ENCODE measurements at places on chromosomes 2 and 18. TPM values are rescaled to one million over a fixed set of nuclear protein-coding genes. Genes with fewer than 3 reads are reported as not detected.

The NTSR2 gene
- total RNA-seq: not detected

The GCA gene
- 32.1 TPM for total RNA-seq

The EPHA4 gene
- total RNA-seq: 7.0 TPM

The GKN1 gene
- not detected for total RNA-seq

DNA sequence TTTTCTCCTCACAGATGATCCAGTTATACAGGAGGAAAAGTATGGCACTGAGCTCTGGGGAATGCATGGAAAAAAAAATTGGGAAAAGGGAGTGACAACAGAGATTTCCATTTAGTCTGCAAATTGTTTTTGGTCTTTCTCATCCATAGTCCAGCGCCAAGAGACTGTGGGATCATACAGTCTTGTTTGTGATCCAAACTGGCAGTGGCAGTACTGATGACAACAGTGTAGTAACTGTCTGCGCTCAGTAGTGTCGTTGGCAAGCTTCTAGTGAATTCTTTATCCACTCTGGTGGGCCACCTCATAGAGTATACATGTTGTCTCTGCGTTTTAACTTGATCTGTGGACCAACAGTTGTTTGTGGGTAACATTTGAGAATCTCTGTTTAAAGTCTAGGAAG lies 37.9 kb downstream of the GALNT1 start:
- H3K27me3 ChIP-seq: no peaks in the 10 kb centered on the region
- DNase-seq: no peak
- no peak overlapping the region for H3K27ac ChIP-seq
- no peak overlapping the region for H3K4me3 ChIP-seq

GRCh38 chr2:128317181-128317898 lies 1.3 kb downstream of the HS6ST1 start:
- no peaks in the 10 kb centered on the region for H3K27me3 ChIP-seq
- peaks cover 40% of the 10 kb centered on the region for H3K4me1 ChIP-seq
- peak; percentile 40 for DNase-seq

- no peak overlapping the region for H3K4me3 ChIP-seq
- no peak for DNase-seq
- no peaks in the 10 kb centered on the region for H3K27me3 ChIP-seq
Observed at GRCh38 chr18:33720133-33720532, 142.1 kb downstream of the ASXL3 start.

DNA sequence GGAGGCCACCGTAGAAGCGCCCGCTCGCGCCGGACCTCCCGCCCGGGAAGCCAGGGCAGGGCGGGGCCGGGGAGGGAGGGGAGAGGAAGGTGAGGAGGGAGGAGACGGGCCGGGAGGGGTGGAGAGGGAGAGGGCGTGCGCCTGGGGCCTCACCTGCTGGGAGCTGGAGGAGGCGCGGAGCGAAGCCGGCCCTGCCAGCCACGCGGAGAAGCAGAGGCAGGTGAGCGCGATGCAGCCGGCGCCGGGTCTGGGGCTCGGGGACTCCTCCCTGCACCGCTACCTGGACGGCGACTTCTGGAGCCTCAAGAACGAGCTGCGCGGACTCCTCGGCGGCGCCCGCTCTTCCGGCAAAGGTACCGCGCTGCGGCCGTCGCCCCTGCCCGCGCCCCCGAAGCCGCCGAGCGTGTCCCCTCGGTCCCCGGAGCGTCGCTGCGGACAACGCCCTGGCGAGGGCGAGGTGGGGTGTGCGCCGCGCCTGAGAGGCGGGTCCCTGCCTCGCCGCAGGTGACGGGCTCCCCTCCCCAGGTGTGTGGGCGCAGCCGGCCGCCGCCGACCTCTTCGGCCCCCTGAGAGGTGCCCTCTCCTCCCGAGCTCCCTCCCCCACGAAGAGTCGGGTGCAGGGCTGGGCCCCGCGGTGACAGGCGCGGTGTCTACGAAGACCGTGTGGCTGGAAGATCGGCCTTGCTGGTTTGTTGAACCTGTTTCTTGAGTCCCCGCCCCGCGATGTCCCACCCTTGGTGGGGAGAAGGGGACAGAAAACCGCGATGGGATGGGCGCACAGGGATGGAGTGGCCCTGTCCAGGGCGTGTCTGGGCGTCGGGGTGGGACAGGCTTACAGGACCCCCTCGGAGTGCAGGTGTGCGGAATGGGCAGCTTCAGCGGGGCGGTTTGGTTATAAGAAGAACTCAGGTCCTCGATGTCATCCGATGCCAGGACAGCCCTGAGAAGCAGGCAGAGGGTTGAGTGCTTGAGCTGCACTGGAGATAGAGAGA lies at the start of gene ACOXL:
TSS of gene ACOXL (plus strand) at position 152 of the 992 bp plus-strand sequence. CDS start 35,817 bp downstream, outside the sequence.
- peaks cover 65% of the 10 kb centered on the region for H3K27me3 ChIP-seq
- H3K4me3 ChIP-seq: peak within 1 kb of the TSS; percentile 20
- H3K36me3 ChIP-seq: no peaks in the 10 kb centered on the region
- DNase-seq: no peak
- peaks cover 13% of the 10 kb centered on the region for H3K4me1 ChIP-seq

DNA sequence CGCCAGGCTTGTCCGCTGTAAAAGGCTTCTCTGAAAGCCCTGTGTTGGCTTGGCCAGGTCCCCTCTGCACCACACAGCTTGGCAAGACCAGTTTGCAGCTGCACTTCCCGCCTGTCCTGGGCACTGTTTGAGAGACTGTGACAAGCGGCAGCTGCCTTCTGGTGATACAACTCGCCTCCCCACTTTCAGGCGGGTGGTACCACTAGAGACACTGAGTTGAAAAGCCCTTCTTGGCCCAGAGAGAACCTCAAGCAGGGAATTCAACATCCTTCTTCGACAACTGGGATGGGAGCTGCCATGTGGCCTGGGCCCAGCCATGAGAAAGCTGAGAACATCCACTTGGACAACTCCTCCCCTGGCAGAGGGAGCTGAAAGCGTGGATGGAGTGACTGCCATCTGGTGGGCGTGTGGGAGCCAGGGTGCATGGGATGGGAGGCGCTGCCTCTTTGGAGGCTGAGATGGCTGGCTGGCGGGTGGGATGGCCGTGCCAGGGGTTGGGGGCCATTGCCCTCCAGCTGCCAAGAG lies 125.5 kb upstream of the REV1 start:
- H3K27me3 ChIP-seq: no peaks in the 10 kb centered on the region
- DNase-seq: no peak
- no peaks in the 10 kb centered on the region for H3K4me1 ChIP-seq
- no peak overlapping the region for H3K27ac ChIP-seq
- H3K4me3 ChIP-seq: no peak overlapping the region
- H3K36me3 ChIP-seq: no peaks in the 10 kb centered on the region

DNA sequence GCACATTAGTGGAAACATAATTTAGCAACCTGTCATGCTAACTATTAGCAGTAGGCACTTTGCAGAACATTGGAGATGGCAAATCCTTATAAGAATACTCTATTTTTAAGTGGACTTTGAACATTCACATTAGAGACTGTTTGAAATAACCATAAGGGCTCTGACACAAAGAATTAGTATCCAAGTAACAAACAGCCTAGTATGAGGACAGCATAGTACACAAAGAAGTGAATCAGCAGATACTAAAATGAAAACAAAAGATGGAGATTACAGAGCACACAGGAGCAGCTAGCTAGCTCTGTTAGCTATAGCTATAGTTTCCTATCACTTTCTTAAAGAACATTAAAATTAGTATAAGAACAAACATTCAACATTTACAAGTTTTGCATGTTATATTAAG lies 256.3 kb upstream of the SPOPL start:
- H3K27me3 ChIP-seq: peaks cover 2% of the 10 kb centered on the region
- H3K4me3 ChIP-seq: no peak overlapping the region
- no peak overlapping the region for H3K27ac ChIP-seq

DNA sequence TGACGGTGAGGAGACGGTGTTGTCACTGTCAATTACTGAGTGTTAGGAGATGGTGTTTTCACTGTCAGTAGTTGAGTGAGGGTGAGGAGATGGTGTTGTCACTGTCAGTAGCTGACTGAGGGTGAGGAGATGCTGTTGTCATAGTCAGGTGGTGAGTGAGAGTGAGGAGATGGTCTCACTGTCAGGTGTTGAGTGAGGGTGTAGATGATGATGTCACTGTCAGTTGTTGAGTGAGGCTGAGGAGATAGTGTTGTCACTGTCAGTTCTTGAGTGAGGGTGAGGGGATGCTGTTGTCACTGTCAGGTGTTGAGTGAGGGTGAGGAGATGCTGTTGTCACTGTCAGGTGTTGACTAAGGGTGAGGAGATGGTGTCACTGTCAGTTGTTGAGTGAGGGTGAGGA lies 3.4 kb upstream of the ATP9B start:
- H3K27me3 ChIP-seq: peaks cover 8% of the 10 kb centered on the region
- H3K4me3 ChIP-seq: no peak overlapping the region
- peaks cover 16% of the 10 kb centered on the region for H3K4me1 ChIP-seq
- DNase-seq: no peak

DNA sequence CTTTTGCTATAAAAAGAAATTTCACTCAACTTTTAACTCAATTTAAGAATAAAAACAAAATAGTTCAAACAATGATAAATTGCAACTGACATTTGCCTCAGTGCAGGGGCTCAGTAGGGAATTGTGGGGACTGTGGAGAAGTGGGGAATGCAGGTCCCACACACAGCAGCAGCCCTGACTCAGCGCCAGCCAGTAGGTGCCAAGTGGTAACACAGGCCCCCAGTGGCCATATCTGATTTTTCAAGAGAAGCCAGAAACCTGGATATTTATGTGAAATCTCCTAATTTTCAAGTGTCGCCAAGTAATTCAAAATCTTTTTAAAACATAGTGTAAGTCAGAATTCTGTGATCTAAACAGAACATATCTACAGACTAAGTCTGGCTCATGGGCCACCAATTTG lies 186.3 kb downstream of the EN1 start:
- DNase-seq: no peak
- no peak overlapping the region for H3K27ac ChIP-seq
- H3K4me1 ChIP-seq: no peaks in the 10 kb centered on the region
- H3K27me3 ChIP-seq: peaks cover 7% of the 10 kb centered on the region

DNA sequence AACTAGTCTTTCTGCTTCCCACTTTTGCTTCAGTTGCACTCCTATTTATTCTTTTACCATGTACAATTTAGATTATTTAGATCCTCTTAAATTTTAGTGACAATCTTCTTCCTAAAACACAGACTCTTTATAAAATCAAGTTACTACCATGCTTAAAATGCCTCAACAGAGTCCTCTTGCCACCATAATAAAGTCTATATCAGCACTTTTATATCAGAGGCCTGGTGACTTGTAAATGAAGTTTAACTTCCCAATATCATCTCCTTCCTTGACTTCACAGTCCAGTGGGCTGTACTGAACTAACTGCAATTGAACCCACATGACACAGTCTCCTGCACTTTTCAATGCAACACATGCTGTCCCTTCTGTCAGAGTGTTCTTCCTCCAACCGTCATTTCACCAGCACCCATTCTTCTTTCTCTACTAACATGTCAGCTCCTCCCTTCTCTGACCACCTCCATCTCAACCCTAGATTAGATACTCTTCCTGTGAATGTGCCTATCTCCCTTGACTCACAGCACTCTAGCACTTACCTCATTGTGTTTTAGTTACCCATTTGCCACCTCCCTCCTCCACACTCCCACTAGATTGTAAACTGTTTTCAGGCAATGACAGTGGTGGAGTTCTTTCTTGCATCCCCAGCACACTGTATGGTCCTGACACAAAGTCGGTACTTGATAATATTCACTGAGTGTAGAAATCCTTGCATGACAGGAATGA lies 414.9 kb downstream of the SATB2 start:
- no peak overlapping the region for H3K27ac ChIP-seq
- DNase-seq: no peak
- H3K4me1 ChIP-seq: no peaks in the 10 kb centered on the region
- H3K4me3 ChIP-seq: no peak overlapping the region

Measured in activated CD4-positive, alpha-beta memory T cell treated with anti-CD3 and anti-CD28 coated beads for 36 hours (primary cell).